GM23338 (cell line): ENCODE measurements at places on chromosomes 11 and 22. TPM values are rescaled to one million over a fixed set of nuclear protein-coding genes. Genes with fewer than 3 reads are reported as not detected.

Gene C11orf65
- 0.64 and 1.7 TPM in 2 replicates for polyA plus RNA-seq

Gene SNX19
- 5.2 and 6.6 TPM in 2 replicates for polyA plus RNA-seq

Gene PRDX5
- 300 and 312 TPM in 2 replicates for polyA plus RNA-seq

Gene GLB1L2
- polyA plus RNA-seq, result 2.9 and 3.3 TPM in 2 replicates

Gene MRPL21
- 232 and 238 TPM in 2 replicates for polyA plus RNA-seq

Gene SHANK3
- 0.52 and 0.56 TPM in 2 replicates for polyA plus RNA-seq

Gene OR51B5
- not detected in 2 replicates for polyA plus RNA-seq

Gene DCDC1
- polyA plus RNA-seq, result 0.21 and 0.58 TPM in 2 replicates

Gene CATSPER1
- not detected in 2 replicates for polyA plus RNA-seq

Gene MS4A6A
- polyA plus RNA-seq, result not detected in 2 replicates

Gene NXPE1
- polyA plus RNA-seq, result not detected in 2 replicates

Gene MAP6
- polyA plus RNA-seq, result 0.16 and 0.31 TPM in 2 replicates

Gene OR56A1
- 0.06 and 0.10 TPM in 2 replicates for polyA plus RNA-seq

Gene OSBP2
- polyA plus RNA-seq, result 1.7 and 2.1 TPM in 2 replicates

Gene BAIAP2L2
- 5.6 and 7.6 TPM in 2 replicates for polyA plus RNA-seq

Gene FGF3
- polyA plus RNA-seq, result not detected in 2 replicates

Gene OPCML
- 0.68 and 1.2 TPM in 2 replicates for polyA plus RNA-seq

Gene CAPN5
- polyA plus RNA-seq, result 10.2 TPM in 2 replicates

Gene OR52I1
- polyA plus RNA-seq, result not detected in 2 replicates

Gene GRM5
- 0.12 and 0.23 TPM in 2 replicates for polyA plus RNA-seq

Gene PIH1D2
- polyA plus RNA-seq, result 0.89 and 1.4 TPM in 2 replicates

Gene VSIG10L2
- 0.59 and 0.63 TPM in 2 replicates for polyA plus RNA-seq

Gene CPT1B
- 5.6 and 6.4 TPM in 2 replicates for polyA plus RNA-seq

Gene DAGLA
- 0.52 and 0.55 TPM in 2 replicates for polyA plus RNA-seq

Gene TEX54
- polyA plus RNA-seq, result 1.3 and 1.9 TPM in 2 replicates
